ENCODE measurements at places on chromosomes 13 and 19.

GRCh38 chr13:23915308-23915707 is 18.0 kb upstream of the C1QTNF9B start:
- DNase-seq: no peak

- DNase-seq: no peak
Measured at GRCh38 chr13:27125357-27126282, 46.0 kb downstream of the USP12 start.

DNA sequence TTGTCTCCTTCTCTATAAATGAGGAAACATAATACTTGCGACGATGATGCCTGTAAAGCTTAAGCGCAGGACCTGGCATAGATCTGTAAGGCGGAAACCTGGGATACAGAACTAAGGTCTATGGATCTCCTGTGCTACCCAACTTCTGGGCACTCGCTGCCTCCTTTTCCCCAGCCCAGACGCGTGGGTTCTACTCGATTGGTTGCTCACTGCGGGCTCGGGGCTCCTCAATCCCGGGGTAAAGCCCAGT is 615 bp upstream of the PSMC4 start:
- DNase-seq: no peak

- no peak for DNase-seq
Measured at GRCh38 chr19:33246709-33247440, 21.2 kb upstream of the SLC7A10 start.

GRCh38 chr13:100673376-100673712 is 1.3 kb downstream of the TMTC4 start:
- DNase-seq: peak; percentile 27

DNA sequence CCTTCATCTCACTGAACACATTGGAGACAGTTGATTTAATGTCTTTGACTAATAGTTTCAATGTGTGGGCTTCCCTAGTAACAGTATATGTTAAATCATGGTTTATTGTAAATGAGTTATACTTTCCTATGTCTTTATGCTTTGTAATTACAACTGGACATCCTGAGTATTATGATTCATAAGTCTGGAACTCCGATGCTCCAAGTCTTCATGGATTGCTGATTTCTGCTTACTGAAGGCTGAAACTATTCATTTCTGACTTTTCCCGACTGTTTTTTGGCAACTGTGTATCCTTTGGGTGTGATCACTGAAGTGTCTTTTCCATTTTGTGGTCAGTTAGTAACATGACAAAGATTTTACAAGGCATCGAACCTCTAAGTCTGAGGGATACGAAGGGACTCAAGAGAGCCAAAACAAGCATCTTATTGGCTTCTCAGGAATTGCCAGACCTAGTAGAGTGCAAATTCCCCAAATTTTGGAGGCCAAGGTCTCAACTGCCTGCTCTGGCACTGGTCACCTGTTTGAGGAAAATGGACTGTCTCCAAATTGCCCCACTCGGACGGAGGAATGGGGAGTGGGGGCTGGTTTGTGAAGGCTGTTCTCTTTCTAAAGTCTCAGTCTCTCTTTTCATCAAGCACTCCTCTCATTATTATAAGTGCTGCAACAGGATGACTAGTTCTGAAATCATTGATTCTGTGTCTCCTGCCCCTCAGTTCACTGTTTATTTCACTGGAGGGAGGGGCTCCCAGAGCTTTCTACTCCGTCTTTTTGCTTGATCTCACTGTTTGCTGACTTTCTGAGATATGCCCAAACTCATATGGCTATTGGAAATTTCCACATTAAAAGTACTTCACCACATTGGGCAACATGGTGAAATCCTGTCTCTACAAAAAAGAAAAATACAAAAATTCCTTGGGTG is 20.2 kb upstream of the CD70 start:
- DNase-seq: no peak

- no peak for DNase-seq
Measured at GRCh38 chr13:59276436-59276835, 887.3 kb downstream of the DIAPH3 start.

- no peak for DNase-seq
Measured at GRCh38 chr19:10364644-10365043, 15.7 kb downstream of the TYK2 start.

DNA sequence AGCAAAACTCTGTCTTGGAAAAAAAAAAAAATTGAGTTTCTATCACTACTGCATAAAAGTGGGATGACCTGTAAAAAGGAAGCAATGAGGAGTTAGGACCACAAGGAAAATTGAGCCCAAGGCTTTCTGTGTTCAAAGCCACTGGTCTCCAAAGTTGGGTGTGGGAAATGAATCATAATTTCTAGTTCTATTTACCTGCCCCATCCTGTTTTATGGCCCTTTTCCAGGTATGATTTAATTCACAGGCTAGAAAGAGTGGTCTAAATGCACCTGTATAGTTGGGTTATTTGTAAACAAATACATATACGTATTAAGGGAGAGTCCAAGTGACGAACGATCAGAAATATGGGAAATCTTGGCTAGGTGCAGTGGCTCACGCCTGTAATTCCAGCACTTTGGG is 5.9 kb upstream of the DCAF15 start:
- no peak for DNase-seq

DNA sequence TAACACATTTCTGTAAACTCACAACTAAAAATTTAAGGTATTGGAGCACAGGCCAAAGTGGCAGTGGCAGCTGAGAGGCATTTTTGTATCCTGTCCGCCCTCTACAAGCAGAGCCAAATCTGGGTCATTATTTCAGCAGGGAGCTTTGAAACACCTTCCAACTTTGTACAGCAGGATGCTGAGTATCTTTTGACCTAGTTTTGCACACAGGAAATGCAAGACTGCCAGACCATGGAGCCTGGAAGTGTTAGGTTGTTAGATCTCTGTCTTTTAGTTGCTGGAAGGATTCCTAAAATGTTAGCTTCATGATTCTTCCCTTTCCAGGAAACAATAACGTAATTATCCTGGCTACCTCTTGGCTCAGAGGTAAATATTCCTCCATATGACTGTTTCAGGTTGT is 148.6 kb upstream of the ATXN8OS start:
- no peak for DNase-seq

DNA sequence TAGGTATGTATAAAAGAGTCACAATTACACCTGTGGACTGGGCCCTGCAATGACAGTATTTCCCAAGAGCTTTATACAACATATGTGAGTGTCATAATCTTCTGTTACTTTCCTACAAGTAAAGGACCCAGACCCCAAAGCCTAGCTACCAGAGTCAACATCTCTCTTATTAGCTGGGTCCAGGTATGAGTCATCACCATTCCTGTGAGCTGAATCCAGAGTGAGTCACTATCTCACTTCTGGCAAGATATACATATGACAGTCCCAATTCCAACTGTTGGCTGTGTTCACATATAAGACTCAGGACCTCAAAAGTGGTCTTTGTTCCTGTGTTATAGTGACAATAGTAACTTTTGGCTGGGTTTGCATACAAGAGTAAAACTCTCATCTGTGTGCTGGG is 46.7 kb downstream of the ZNF729 start:
- DNase-seq: no peak

GRCh38 chr13:72109863-72110262 is 242.9 kb upstream of the DACH1 start:
- no peak for DNase-seq

DNA sequence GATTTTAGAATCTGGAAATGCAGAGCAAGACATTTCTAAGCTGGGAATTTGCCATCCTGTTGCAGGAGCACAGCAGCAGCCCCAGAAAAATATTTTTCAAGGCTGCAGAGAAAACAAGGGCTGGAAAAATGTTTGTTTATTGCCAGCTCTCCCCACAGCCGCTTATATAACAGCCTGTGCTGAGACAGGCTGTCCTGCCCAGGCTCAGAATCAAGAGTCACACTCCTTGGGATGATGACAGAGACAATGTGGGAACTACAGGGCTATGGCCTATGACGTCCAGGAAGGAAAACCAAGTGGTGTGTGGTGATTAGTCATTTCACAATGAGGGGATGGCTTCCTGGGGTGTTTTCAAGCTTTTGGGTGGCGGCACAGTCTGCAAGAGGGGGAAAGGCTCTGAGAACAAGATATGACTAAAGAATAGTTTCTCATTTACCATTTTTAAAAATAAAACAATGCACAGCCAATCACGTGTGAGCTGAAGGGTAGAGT is 136.3 kb upstream of the SERP2 start:
- no peak for DNase-seq

DNA sequence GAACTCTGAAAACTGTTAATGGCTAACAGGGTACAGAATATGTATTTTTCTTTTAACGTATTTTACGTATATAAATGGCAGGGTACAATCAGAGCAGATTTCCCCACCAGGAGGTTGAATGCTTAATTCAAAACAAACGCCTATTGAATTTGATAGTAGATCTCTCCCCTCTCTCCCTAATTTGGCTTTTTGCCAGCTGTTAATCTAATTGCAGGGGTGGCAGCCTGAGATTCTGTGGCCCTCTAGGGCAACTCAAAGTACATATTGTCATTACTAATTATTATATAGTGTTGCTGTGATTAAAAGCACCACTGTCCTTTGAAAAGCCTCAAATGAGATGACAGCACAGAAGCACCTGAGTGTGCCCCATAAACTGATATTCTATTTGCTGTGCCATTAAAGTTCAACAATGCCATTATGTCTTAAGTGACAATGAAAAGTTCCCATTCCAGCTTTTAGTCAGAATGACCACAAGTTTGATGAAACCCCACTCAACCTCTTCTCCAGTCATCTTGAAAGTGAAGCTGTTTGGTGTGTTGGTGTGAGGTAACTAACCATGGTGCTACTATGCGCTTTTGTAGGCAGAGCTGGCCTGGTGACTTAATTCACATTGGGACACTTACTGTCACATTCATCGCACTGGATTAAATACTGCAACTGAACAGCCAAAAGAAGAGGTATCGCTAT is 351.4 kb downstream of the KCNRG start:
- no peak for DNase-seq

DNA sequence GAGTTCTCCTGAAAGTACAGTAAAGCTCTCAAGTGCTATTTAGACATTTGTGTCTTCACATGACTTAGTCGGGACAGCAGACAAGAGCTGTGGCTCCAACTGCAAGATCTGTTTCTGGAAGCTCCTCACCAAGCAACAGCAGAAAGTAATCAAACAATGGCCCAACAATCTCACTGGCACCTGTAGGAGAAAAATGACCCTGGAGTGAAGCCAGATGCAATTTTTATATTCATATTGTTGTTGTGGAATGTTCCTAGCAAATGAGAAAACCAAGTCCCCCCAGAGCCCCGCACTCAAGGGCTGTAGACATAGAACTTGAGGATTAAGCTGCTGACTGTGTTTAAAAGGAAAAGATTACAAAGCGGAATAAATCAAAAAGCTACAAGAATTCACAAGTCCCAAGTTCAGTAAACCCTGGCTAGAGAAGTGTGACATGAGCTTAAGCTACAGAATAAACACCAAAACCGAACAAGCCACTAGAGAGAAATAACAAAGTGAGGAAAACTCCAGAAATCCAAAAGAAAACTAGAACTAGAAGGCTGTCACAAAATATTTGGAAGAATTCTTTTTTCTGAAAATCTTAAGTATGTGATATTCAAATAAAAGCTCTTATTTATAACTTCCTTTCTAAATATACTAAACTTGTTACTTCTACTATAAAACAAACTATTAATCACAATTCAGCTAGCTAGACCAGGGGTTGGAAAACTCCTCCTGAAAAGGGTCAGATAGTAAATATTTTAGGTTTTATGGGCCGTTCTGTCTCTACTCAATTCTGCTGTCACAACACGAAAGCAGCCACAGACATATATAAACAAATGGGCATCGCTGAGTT is 454.5 kb downstream of the SUCLA2 start:
- DNase-seq: no peak

- no peak for DNase-seq
Measured at GRCh38 chr19:4976401-4977298, 7.7 kb downstream of the KDM4B start.

DNA sequence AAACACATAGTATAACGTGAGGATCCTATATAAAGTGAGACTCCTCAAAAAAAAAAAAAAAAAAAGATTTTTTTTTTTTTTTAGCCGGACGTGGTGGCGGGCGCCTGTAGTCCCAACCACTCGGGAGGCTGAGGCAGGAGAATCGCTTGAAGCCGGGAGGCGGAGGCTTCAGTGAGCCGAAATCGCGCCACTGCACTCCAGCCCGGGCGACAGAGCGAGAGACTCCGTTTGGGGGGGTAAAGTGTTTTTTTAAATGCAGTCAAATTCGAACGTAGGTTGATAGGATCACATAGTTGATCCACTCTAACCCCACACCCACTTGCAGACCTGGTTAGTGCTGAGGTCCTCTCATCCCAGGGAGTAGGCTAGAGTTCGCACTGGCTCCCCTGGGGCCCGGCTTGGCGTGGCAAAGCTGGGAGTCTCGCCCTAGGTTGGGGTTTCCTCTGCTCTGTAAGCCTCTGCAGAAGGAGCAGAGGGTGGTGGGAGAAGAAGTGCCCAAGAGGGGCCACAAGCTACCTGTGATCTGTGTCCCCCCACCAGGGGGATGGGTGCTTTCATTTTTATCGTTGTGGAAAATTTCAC is 6.5 kb downstream of the RNF225 start:
- peak; percentile 45 for DNase-seq

- DNase-seq: no peak
Measured at GRCh38 chr13:77460195-77460594, 75.3 kb upstream of the SCEL start.

- no peak for DNase-seq
Measured at GRCh38 chr19:39296055-39296645, at the start of gene IFNL1. Gene IFNL1 (plus strand): TSS chr19:39296407. CDS start chr19:39296422, 15 bp downstream.

GRCh38 chr13:42361701-42362100 is 89.7 kb downstream of the AKAP11 start:
- DNase-seq: no peak

DNA sequence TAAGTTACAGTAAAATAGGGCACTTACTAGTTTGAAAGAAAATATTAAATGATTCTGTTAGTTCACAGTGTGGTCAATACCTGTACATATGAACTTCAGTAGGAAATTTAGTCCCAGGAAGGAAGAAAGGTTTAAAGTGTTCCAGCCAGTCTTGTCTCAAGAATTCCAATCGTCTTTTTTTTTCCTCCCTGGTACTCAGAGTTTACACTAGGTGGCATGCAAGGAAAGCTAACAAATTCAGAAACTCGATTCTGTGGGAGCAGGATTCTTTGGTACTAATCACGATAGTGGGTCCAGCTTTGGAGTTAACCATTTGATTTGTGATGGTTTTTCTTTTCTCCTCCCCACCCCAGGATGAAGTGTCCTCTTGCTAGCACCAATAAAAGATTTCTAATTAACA is 43.6 kb downstream of the POLR1D start:
- DNase-seq: no peak

GRCh38 chr19:53782698-53783097 is 41.4 kb downstream of the NLRP12 start:
- DNase-seq: no peak

DNA sequence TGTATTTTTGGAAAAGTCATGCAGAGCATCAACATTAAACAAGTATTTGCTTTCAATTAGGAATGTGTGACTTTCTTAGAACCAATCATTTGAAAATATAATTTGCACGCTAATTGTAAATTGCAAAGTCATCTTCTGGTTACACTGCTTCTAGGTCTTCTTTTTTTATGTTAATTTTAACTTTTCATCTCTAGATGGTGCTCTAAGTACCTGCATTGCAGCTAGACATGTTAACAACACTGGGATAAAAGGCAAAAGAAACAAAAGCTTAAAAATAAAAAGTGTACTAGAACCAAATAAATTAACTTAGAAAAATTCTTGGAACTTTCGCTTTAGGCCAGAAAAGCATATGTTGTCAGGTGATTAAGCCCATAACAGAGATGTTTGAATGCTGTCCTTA is 2758.2 kb downstream of the PCDH9 start:
- no peak for DNase-seq

All from DND-41 (cell line).